ENCODE measurements at places on chromosomes 6 and 20. TPM values are rescaled to one million over a fixed set of nuclear protein-coding genes. Genes with fewer than 3 reads are reported as not detected.

DNA sequence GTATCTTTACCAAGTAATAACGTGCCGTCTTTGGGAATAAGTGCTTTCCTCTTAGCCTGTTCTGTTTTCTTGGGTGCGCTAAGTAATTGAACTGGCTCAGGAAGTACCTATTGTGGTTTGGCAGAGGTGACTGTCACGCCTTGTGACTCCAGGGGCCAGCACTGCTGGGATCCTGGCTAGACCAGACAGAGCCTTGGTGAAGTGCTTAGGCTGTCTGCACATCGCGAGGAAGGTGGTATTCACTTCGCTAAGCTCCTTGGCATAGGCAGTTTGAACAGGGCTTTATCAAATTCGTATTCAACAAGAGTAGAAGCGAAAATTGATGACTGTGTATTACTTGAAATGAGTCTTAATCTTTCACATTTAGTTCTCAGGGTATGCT, 17.6 kb downstream of the PRDM1 start:
- no peak for DNase-seq

GRCh38 chr6:68108233-68108835, 526.7 kb upstream of the ADGRB3 start:
- DNase-seq: no peak

DNA sequence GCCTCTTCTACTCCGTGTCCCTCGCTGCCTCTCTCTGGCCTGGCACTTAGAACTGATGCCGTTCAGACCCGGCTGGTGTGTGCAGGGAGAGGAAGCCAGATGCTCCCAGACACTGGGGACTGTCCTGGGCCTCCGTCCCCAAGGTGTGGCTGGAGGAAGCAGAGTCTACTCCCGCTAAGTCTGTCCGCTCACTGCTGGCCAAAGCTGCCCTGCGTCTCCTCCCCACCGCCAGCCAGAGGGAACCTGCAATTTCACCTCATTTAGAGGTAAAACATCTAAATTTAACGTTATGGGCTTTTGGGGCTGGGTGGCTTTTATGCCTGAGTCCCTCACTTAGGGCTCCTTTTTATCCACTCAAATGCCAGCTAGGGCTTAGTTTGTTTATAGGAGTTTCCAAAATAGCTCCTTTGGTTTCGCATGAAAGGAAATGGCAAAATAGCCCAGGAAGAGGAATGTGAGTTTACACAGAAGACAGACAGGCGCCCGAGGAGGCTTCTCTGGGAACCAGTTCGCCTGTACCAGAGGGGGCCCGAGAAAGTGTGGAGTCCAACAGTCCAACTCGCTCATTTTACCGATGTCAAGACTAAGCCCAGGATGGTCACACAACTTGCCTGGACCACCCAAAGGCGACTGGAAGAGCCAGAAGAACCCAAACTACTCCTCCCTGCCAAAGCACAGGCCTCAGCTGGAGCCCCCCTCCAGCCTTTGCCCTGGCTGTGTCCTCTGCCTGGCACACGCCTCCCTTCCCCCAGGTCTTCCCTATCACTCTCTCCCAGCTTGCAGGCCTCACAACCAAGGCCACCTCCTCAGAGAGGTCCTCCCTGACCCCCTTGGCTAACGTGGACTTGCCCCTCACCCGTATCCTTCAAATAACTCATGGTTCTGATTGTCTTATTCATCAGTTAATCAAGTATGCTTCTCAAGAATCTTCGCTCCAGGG, 54.5 kb downstream of the RIPOR3 start:
- no peak for DNase-seq

DNA sequence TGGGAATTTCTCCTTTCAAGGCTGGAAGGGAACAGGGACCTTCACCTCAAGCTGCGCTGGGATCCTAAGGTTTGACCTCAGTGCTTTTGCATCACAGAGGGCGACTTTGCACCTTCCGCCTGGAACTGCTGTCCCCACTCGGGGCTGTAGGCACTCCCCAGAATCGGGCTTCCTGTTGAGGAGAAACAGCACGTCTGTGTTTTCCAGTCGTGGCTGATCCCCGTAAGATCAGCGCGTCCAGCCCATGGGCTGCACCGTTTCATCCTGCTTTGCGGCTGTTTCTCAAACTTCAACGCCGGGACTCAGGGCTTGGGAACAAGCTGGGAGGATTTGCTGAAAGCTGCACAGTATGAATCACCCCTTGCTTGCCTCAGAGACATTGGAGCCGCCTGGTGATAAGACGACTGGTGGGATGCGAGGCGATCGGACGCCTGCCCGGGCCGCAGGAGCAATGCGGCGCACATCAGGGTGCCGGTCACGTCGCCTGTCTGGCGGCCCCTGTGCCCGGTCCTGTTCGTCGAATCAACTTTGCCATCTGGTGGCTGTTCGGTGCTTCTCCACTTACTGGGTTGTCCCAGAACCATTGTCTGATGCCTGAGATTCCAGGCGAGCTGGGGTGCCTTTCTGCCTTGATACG, 53.6 kb upstream of the FRMD1 start:
- peak; percentile 25 for DNase-seq

DNA sequence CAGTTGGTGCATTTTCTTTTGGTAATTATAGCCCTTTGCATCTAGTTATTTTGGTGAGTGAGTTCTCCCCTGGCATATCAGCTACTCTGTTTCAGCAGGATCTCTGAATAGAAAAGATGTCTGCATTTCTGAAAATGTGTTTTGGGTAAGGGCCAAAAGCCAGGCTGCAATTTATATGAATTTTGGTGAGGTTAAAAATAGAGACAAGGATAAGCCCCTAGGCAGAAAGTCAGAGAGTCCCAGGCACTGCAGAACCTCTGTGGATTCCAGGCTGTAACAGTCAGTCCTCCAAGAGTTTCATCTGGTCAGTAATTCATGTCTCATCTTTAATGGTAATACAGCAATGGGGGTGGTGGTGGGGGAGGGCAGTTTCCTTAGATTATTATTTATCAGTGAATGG, 53.0 kb downstream of the HDGFL1 start:
- DNase-seq: peak; percentile 43

- no peak for DNase-seq
These were observed 81.7 kb downstream of the ANKRD60 start for GRCh38 chr20:58146746-58147140.

DNA sequence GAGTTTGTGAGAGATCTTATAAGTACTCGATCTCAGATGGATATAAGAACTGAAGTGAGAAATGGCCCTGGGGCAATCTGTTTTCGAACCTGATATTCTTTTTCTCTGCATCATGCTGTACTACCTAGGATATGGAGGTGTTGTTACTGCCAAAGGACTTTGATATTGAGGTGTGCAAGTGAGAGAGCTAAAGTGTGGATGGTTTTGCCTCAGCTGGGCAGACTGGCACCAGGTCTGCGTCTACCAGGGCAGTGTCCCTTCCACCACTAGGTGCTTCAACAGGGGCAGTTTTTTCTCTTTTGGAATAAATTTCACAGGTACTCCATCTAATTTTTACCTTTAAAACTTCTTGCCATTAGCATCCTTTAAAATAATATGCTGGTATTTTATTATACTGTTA, 35.0 kb downstream of the ADGRG6 start:
- no peak for DNase-seq

DNA sequence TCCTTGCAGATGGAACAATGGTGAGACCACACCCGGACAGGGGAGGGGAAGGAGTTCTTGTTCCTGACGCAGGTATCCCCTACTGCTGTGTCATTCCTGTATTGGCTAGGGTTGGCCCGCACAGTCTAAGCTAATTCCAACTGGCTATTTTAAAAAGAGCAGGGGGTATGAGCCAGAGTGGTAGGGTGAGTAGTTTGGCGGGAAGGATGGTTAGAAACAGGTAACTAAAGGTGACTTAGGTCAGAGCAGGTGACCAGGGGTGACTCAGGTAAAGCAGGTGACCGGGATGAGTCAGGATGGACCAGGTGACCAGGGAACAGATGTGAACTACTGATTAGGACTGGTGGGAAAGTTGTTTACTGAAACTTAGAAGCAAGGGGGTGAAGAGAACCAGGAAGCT, 58.0 kb downstream of the ZNF292 start:
- DNase-seq: no peak

GRCh38 chr6:152124429-152125074, 317.1 kb downstream of the ESR1 start:
- peak; percentile 81 for DNase-seq

DNA sequence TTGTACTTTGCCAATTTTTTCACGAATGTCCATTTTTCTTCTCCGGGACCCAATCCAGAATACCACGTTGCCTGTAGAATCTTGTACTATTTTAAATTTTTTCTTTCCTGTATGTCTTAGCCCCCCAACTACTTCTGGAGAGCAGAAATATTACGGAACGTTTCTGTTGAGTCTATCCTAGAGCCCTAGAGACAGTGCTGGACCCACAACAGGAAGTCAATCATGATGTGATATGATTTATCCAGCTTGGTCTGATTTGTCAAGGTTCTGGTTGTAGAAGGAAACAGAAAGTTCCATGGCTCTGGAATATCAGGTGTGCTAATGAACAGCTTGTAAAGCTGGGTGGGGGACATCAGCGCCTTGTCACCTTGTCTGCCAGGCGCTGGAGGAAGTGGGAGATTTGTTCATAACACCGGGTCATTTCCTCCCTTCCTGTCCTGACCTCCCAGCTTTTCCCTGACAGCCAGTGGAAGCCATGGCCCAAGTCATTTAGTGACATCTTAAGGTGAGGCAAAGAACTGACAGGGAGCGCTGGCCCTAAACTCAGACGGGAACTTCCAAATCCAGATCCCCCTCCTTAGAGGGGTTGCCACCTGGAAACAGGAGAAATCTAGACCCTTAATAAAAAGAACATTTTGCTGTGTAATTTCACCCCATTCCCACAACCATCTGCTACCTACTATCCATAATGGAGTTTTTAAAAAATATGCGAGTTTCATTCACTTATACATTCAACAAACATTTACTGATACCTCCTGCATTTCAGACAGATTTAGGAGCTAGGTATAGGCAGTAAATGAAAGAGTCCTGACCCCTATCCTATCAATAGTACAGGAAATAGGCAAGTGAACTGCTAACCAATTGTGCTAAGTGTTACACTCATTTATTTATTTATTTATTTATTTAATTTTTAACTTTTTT, 130.5 kb downstream of the ZFP64 start:
- DNase-seq: peak; percentile 82

- no peak for DNase-seq
These were observed 198.4 kb downstream of the TRIM27 start for GRCh38 chr6:28725274-28725809.

DNA sequence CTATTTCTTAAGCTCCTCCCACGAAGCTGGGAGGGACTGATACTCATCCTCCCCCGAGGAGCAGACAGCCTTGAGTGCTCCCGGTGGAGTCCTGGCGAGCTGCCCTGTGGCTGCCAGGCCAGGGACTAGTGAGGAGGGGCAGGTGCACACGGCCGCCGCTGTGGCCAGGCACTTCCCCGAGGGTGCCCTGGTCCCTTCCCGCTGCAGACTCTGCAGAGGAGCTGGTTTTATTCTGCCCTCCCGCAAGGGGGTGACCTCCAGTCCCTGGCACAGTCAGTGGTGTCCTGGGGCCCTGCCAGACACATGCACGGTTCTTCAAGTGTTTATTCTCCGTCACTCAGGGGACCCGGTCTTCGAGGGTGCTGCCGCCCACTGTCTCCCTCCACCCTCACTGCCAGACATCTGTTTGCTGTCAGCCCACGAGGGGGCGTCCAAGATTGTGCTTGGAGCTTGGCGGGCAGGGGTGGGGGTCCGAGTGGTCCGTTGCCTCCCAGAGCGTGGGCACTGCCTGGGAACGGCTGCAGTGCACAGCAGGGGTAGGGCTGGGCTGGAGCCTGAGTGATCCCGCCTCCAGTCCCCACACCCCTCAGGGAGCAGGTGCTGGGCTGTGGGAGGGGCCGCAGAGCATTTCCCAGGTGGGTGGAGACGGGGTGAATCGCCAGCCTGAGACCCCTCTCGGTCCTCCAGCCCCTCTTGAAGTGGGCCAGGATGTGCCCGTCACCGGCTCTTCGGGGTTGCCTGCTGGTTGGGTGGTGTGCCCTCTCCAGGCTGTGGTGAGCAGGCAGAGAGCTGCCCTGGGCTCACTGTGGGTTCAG, 3.1 kb upstream of the CABLES2 start:
- DNase-seq: peak; percentile 28

DNA sequence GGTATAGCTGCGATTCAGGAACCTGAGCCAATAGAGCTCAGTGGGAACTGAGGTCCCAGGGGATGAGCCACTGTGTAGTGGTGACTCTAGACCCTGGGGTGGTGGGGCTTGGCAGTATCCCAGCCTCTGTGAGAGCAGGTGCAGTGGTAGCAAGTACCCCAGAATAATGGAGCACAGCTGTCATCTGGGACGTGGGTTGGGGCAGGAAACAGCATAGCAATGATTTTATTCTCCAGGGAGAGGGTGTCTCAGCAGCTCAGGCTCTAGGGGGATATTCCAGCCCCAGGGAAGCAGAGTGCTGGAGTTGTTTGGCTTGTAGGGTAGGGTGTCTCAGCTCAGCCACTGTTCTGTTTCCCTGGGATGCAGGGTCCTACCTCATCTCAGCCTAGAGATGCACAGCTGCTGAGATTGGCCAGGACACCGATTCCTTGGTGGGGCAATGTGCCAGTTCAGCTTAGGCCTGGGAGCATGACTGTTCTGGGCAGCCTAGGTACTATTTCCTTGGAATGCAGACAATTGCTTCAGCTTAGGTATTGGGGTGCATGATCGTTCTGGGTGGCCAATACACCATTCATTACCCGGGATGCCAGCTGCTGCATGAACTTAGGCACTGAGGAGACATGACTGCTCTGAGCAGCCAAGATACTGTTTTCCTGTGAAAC, 34.0 kb upstream of the NUP153 start:
- DNase-seq: no peak

DNA sequence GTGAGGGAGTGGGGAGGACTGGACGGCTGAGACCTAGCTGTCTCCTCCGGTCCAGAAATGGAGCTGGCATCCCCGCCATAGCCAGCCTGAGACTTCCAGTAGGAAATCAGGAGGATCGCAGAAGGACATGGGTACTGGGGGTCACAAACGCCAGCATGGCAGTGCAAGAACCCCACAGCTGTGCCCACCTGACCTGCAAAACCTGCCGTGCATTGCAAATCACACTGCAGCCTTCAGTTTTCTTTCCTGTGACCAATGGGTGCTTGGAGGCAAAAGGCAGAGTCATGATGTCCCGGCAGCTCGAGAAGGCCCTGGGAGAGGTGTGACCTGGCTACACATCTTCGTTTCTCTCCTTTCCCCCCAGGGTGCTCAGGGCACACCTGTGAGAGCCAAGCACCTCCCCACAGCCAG, 23.3 kb upstream of the PHACTR3 start:
- DNase-seq: no peak

- no peak for DNase-seq
These were observed 253.4 kb downstream of the PHACTR1 start for GRCh38 chr6:12969966-12970365.

GRCh38 chr20:13690943-13691342, 52.2 kb upstream of the TASP1 start:
- no peak for DNase-seq

The CST7 gene
- not detected for total RNA-seq

The REM1 gene
- total RNA-seq: not detected

The FAM184A gene
- 0.95 TPM for total RNA-seq

The TCF21 gene
- total RNA-seq: not detected

The FNDC11 gene
- 0.51 TPM for total RNA-seq

The SLC32A1 gene
- not detected for total RNA-seq

The LHFPL5 gene
- total RNA-seq: not detected

The SLC17A2 gene
- total RNA-seq: not detected

The MEP1A gene
- not detected for total RNA-seq
